ENCODE measurements at places on chromosomes 12 and 14.

- DNase-seq: no peak
These were observed 1552.1 kb downstream of the AACS start for GRCh38 chr12:126617312-126617711.

DNA sequence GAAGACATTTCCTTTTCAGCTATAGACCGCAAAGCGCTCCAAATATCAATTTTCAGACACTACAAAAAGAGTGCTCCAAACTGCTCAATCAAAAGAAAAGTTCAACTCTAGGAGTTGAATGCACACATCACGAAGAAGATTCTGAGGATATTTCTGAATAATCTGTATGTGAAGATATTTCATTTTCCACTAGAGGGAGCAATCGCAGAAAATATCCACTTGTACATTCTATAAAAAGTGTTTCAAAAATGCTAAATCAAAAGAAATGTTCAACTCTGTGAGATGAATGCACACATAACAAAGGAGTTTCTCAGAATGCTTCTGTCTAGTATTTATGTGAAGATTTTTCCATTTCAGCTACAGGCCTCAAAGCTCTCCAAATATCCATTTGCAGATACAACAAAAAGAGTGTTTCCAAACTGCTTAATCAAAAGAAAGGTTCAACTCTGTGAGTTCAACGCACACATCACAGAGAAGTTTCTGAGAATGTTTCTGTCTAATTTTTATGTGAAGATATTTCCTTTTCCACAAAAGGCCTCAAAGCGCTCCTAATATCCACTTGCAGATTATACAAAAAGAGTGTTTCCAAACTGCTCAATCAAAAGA lies 643.8 kb upstream of the ALG10B start:
- DNase-seq: no peak

DNA sequence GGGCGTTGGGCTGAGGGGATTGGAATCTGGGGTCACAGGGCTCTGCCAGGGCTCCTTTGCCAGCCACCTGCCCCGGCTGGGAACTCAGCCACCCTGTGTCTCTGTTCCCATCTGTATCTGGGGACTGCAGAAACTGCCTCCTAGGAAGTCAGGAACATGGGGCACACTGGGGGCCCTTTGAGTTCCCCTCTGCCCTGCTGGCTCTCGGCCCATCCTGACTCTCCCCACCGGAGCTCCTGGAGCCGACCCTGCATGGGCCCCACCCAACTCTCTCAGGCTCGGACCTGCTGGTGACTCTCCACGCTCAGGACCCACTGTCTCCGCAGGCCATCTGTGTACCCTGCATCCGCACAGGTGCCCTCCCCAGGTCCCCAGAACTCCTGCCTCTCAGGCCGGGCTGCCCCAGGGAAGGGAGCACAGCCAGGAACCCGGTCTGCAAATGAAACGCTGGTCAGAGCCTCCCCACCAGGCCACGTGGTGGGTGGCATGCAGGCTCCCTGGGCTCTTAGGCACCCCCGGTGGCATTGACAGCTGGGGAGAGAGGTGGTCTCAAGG lies 82.8 kb downstream of the KIF26A start:
- DNase-seq: no peak

DNA sequence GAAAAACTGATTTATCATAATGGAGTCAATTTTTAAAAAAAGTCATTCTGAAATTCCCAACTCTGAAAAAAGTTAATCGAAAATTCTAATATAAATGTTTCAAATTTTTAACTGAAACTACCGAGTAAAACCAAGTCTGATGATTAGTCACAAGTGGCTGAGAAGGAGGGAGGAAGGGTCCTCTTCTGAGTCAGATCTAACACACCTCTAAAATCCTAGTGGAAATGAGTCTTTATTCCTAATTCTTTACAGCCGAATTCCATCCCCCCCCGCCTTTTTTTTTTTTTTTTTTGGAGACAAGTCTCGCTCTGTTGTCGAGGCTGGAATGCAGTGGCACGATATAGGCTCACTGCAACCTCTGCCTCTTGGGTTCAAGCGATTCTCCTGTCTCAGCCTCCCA lies 37.9 kb downstream of the RAD9B start:
- no peak for DNase-seq

- DNase-seq: no peak
These were observed 70.5 kb downstream of the HMGA2 start for GRCh38 chr12:65894624-65895390.

GRCh38 chr14:69291396-69291795 lies 31.4 kb downstream of the GALNT16 start:
- DNase-seq: no peak

DNA sequence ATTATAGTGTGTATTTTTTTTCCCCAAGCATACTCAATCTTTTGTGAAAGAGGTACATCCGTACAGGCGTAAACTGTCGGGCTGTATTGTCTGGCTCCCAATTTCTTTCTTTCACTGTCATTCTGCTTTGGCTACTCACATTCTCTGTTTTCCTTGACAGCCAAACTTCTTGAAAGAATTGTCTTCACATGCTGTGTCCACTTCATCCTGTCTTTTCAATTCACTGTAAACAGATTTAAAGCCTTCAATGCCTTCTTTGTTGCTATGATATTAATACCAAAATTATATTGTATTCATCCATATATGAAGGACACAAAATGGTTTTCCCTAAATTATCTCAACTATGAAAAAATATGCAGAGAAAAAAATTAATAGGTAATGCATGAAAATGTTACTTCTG lies 6.0 kb upstream of the ATP23 start:
- DNase-seq: no peak

DNA sequence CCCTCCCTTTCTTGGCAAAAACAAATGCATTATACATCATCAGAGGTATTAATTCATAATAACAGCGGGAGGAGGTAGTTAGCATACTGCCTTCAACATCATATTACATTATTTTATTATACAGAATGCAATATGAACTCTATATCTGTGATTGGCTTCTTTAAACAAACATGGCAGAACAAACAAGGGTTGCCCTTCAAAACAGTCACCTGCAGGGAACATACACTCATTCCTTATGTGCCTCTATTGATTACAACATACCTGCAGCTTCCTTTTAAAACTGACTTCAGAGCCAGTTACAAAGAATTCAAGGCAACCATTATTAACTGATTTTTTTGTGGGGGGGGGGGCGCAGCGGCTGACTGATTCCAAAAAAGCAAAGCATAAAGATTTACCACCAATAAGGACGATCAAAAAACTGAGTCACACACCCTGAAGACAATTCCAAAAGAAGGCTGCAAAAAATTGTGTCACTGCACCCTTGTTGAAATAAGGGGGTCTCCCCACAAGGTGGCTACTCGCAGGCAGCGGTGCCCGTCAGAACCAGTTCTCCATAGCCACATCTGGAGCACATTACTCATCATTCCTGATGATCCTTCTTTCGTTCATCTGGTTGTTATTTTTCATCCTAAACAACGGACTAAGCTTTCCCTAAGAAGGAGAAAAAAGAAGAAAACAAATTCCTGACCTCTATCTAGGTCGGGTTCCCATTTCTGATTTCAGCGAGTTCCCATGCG lies 51.8 kb downstream of the SMUG1 start:
- DNase-seq: no peak

DNA sequence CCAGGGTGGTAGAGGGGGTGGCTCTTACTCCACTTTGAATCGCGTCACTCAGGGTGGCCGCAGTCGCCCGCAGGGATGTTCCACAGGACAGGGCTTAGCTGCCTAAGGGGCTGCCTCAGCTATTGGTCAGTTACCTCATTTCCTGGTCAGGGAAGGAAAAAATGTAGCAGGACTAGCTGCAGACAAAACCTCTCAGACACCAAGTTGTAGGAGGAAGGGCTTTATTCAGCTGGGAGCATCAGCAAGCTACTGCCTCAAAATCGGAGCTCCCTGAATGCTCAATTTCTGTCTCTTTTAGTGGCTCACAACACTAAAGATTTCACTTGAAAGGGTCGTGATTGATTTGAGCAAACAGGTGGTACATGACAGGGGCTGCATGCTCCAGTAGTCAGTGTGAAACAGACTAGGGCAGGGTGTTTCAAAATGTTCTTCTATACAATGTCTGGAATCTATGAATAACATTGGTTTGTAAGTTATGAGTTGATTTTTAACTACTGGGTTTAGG lies 6.4 kb upstream of the CLEC6A start:
- no peak for DNase-seq

GRCh38 chr14:52032204-52032801 lies 36.6 kb downstream of the NID2 start:
- no peak for DNase-seq

GRCh38 chr14:96016501-96017160 lies 22.5 kb upstream of the C14orf132 start:
- no peak for DNase-seq

- peak; percentile 10 for DNase-seq
These were observed 217.6 kb downstream of the TMTC2 start for GRCh38 chr12:82904219-82904790.

DNA sequence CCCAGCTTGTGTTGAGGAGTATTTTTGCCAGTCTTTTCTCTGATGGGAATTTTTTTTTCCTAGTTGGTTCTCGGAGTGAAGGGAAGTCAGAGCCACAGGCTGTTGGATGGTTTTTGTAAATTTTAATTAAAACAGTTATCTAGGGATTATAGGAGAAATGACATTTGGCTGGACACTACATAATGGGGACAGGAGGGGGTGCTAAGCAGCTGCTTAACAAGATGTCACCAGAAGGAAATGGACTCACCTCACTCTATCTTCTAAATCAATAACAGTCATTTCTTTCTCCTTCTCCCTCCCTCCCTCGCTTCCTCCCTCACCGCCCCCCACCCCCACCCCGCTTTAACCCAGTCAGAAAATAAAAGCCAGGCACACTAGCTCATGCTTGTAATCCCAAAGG lies 93.4 kb upstream of the TMEM233 start:
- DNase-seq: no peak

DNA sequence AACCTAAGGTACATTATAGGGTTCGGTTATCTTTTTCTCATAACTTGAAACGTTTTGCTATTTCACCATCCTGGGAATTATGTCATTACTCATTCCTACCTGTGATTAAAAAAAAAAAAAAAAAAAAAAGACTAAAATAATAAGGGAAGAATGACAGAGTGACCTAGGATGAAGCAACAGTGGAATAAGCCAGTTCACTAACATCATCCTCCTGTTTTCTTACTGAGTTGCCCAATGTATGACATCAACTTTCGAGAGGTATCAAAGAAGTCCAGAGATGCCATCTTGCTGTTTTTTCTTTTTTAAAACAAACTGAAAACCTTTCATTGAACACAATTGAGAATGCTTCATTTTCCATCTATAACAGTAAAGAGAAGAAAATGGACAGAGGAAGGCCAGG lies 42.8 kb downstream of the AMN start:
- no peak for DNase-seq

DNA sequence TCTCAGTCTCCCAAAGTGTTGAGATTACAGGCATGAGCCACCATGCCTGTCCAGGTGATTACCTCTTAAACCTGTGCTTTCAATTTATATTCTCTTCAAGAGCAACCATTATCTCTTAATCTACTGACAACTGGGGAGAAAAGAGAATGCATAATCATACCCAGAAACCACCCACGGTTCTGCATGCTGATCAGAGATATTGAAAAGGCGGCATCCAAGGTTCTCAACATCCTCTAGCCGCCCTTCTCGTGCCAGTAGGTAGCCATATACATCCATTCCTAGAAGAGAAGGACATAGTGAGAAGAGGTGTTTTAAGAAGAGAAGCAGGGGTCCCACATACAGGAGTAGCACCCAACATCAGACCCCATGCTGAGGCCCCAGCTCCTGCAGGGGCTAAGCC lies 20.8 kb downstream of the ANAPC7 start:
- no peak for DNase-seq

DNA sequence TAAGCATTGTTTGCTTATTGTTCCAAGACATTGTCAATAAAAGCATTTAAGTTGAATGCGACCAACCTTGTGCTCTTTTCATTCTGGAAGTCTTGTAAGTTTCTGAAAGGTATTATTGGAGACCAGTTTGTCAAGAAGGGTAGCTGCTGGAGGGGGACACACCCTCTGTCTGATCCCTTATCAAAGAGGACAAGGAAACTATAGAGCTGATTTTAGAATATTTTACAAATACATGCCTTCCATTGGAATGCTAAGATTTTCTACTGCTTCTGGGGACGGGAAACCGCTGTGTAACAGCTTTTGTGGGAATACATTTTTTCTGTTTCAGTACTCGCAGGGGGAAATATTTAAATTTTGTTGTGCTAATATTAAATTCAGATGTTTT lies 3.5 kb downstream of the FOS start:
- no peak for DNase-seq

GRCh38 chr14:54348923-54349620 lies 47.7 kb upstream of the CDKN3 start:
- no peak for DNase-seq

- DNase-seq: no peak
These were observed 312.9 kb downstream of the ALG10 start for GRCh38 chr12:34334953-34335743.

DNA sequence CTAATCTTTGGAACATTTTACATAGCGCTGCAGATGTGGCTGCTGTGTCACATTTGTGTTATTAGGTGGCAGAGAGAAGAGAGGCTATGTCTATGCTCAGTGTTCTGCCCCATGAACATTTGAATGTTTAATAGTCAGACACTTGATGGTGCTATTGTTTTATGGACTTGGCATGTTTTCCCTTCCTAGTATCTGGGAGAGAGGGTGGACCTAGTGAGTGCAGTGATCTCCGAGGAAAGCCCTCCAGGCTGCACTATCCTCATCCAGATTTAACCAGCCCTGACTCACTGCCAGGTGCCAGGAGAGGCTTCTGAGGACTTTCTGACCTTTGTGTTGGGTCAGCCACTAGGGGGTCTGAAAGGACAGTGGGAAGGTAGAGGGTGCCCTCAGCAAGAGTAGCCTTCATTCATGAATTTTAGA lies 24.3 kb downstream of the ZFC3H1 start:
- DNase-seq: no peak

- no peak for DNase-seq
These were observed 63.9 kb downstream of the IPO8 start for GRCh38 chr12:30631740-30632139.

DNA sequence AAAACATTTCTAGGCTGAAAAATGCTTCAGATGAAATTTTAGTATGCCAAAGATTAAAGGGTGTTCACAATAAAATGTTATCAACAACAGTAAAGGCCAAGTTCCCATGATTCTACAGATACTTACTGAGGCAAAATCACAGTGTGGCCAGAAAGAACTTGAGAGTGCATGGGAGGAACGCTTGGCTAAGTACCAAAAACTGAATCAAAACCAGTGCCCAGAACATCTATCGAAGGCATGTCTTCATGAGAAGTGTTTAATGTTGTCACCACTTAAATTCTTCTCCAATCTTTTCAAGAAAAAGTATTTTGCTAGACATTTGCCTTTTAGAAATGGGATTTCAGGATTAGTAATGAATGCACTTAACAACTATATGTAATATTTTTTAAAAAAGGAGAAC lies 41.5 kb downstream of the KIF21A start:
- DNase-seq: no peak

GRCh38 chr12:5257763-5258495 lies 174.0 kb upstream of the NTF3 start:
- no peak for DNase-seq
